ENCODE measurements at places on chromosomes 4 and X.

DNA sequence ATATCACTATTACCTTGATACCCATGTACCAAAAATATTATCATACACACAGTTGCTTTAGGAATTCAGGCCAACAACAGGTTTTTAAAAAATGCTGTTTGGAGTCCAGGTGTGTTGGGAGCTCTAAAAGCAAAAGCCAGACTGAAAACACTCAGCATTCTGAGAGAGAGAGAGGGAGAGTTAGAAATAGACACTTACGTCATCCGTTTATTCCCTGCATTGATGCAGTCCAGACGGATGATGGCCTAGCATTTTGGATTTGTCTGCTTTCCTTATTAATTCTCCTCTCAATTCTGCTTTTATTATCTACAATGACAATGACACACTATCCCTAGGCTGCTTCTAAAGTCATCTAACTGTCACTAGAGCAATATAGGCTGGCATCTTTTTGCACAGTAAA, 358.3 kb upstream of the BOD1L1 start:
- DNase-seq = no peak

DNA sequence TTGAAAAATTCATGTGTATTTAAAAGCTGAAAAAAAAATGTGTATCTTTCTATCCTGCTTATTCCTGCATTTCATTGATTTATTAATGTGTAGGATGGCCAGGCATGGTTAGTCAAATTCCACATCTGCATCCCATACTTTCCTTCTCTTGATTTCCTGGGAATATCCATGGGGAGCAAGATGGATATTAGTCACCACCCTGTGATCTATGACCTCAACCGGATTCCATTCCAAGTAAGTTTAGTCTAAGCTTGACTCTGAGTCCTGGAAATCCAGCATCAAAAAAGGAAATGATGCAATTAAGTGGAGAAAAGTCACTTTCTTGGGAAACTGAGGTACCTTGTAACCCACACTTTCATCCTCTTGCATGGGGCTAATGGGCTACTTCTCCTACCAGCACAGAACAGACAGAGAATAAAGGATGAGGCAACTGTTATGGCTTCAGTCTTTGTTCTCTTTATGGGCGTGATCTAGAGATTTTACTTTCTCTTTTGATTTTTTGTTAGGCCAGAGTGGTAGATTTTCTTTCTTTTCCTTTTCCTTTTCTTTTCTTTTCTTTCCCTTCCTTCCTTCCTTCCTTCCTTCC, 17.1 kb upstream of the BEX4 start:
- no peak for DNase-seq

DNA sequence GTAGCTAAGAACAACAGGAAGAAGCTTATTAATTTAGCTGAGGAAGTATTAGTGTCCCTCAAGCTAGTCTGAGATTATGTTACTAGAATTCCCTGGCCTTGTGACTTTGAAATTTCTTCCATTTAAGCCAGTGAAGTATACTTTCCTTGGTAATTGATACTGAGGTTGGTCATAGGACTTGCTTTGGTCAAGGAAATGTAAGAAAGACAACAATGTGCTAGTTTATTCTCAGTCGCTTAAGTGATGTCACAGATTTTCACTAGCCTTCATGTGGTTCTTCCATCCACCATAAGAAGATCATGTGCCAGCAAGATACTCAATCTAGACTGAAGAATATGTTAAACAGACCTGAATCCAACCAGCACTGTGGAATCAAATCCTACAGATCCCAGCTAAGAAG, 1140.1 kb downstream of the TECRL start:
- DNase-seq = no peak

DNA sequence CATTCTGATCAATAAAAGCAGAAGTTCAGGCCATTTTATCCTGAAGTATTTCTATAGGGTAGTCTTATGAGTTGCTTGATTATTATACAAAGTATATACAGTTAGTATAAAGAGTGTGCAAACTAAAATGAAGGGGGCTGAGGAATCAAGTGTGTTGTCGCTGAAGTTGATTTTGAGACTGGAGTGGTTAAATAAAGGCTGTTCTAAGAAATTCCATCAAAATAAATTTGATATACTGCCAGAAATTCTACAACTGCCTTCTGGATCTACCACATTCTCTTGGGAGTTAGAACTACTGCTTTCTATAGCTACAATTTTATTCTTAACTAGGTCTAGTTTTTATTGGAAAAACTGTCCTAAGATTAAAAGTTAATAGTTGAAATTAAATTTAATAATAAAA, 12.4 kb downstream of the EDNRA start:
- DNase-seq = no peak

- no peak for DNase-seq
Measured at GRCh38 chr4:25310066-25310802, 2.3 kb upstream of the ZCCHC4 start.

DNA sequence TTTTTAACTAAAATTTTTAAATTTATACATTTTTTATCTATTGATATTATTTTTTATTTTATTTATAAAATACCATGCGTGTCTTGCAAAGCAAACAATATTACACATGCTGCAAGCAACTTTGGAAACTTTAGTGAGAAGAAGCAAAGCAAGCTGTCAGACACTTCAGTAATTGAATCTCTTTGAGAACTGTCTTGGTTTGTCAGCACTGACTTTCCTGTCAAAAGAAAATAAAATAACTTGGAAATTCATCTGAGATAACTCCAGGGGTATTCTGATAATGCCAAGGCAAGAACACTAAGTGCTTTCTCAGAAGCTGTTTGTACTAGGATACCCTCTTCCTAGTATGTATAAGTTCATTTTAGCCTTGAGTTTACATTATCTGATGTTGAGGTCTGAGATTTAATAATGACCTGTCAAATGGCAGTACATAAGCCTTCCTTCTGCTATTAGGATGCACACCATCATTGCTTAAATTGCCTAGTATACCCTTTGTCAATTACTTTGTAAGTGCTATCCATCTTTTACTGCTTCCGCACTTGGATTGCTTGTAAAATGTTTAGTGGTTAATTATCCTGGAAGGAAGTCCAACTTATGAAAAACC, 624.2 kb upstream of the AGA start:
- DNase-seq = no peak

GRCh38 chr4:105520819-105521790, 31.3 kb upstream of the ARHGEF38 start:
- no peak for DNase-seq

DNA sequence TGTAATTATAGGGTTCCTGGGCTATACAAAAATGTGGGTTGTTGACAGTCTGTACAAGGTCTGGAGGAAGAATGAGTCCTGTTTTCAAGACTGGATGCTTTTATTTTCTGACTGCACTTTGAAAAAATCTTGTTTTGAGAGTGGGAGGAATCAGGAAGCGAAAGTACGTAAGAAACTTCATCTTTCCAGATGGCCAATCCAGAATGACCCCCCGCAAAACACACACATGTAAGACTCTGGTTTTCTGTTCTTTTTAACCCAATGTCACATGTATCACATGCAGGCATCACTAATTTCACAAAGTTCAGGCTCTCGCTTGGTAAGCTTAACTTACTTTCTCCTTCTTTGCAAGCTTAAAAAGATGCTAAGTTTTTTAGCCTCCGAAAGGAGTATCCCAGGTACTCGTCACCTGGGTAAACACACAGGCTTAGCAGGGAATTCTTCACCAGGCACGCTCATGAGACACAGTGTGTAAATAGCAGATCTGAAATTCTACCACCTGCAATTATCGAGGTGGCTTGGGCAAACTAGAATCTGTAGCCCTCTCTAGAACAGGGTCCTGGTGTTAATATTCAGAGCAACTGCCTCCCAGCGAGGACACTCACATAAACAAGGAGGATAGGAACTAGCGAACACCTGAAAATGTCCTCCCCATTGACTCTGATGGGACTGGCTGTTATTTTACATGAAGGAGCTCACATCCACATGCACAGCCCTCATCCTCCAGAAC, 90.7 kb downstream of the NSUN7 start:
- DNase-seq = no peak

- DNase-seq = no peak
Measured at GRCh38 chr4:95625020-95625419, 76.2 kb upstream of the UNC5C start.

DNA sequence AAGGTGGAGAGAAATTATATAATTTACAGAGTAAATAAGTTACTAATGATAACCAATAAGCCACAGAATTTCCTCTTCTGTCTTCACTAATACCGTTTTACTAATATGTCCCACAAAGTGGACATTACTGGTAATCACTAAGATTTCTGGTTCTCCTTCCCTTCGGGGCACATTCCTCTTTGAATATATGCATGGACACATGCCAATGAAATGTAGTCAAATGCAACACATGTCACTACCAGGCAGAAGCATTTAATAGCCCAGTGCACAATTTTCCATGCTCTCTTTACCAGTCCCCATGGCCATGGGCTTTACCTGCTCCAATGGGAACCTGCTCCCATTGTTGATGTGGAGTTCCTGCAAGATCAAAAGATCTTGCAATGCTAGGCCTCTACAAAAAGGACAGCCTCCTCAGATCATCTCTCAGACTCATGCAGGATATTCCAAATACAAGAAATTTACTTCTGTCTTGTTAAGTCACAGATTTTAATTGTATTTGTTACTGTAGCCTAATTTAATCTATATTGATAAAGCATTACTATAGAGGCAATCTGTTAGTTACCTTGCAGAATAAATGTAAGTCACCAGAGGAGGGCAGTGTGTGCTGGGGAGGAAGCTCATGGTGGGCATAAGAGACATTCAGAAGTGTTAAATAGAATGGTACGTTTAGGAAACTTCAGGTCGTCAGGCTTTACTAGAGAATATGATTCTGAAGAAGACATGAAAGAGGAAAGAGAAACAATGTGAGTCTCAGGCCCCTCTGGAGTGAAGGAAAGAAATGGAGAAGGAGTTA, 37.1 kb upstream of the INPP4B start:
- DNase-seq = no peak

- no peak for DNase-seq
Measured at GRCh38 chr4:39544580-39545315, 17.5 kb upstream of the UGDH start.

DNA sequence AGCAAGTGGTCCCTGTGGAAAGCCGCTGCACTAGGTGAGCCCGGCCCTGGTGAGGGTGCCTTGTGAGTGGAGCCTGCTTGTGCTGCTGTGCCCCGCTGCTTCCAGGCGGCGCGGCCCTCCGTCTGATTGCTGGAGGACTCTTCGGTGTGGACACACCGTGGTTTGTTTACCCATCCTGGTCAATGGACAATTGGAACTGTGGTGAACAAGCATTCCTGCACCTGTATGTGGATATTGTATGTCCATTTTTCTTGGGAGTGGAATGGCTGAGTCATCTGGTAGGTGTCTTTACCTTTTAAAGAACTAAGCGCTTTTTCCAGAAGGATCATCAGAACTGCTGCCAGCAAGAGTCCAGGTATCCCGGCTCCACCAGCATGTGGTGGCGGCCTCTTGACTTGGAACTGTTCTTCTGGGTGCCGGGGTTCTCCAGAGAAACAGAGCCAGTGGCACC, 15.6 kb downstream of the MAEA start:
- DNase-seq = no peak

DNA sequence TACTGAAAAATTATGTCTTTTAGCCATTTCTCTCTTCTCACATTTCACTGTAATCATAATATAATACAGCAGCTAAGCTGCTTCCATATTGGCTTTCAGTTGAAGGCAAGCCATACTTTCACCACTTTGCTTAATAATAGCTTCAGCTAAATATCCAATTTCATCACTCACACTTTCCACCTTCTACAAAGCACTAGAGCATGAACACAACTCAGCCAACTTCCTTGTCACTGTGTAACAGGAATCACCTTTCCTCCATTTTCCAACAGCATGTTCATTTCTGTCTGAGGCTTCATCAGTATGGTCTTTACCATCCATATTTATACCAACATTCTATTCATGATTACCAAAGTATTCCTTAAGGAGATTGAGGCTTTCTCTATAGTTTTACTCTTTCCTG, 219.8 kb upstream of the CTSO start:
- DNase-seq = no peak

- no peak for DNase-seq
Measured at GRCh38 chrX:136452614-136453013, 35.1 kb upstream of the BRS3 start.

Data from stimulated activated CD4-positive, alpha-beta T cell treated with anti-CD3 and anti-CD28 coated beads, Interleukin-1b, Interleukin-23, amount 100 ng/mL, for 1 hour (primary cell).